ENCODE measurements at places on chromosomes 3 and 15. TPM values are rescaled to one million over a fixed set of nuclear protein-coding genes. Genes with fewer than 3 reads are reported as not detected.

- ATAC-seq, result no peak
Observed at GRCh38 chr15:98812716-98813446, 164.5 kb downstream of the IGF1R start.

- no peak for ATAC-seq
Observed at GRCh38 chr15:61115241-61115640, 113.9 kb downstream of the RORA start.

DNA sequence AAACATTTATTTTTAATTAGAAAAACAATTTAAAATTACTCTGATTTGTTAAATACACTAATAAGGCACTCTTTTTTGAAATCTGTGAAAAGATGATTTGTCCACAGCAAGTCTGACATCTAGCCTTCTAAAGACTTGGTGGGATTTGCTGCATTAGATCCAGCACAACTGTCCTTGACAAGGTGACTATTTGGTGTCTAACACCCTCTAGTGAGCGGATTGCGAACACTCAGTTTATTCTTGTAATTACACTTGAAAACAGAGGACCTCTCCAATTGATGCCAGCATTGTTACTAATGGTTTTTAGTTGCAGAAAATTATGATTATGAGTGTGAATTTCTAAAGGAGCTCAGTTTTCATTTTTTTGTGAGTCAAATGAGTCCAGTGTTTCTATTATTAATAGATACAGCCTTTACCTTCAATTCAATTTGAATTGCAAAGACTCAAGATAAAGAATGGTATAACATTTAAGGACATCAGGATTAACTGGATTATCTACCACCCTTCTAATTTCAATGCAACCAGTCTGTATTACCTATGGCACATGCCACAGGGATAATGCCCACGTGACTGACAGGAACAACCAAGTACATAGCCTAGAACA, 29.7 kb upstream of the STRIT1 start:
- ATAC-seq, result peak; percentile 61

- ATAC-seq, result no peak
Observed at GRCh38 chr15:73986055-73986775, 5.9 kb downstream of the STOML1 start.

DNA sequence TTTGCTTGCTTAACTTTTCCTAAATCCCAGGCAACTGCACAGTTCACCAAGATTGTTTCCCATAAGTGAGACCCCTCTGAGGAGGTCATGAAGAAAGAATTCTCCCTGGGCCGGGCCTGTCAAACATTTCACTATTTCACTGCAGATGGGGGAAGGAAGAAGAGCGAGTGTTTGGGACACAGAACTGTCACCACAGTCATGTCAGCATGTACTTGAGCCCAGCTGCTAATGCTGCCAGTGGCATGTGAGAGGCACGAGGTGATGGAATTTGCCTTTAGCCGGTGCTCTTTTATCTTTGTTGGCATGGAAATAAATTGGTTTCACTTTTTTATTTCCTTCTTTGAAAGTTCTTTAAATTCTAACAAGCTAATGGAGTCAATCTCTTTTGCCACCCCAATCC, 277.9 kb upstream of the GADL1 start:
- ATAC-seq, result no peak

DNA sequence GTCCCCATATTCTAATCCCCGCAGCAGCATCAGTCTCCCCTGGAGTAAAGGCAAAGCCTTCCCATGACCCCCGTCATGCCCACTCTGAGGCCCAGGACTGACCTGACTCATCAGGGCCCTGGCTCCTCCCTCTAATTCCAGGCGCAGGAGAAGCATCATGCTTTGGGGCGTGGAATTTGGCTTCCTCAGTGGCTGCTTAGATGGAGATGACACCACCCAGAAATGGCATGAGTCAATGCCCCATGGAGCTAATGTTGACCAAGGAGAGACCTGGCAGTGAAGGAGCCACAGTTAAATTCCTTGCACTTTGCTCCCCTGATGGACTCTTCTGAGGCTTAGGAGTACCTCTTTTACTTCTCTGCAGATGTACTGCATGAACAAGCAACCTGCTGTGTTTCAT, 204.2 kb upstream of the PROK2 start:
- peak; percentile 28 for ATAC-seq

GRCh38 chr15:20346082-20346805, 195.4 kb downstream of the GOLGA6L6 start:
- no peak for ATAC-seq

DNA sequence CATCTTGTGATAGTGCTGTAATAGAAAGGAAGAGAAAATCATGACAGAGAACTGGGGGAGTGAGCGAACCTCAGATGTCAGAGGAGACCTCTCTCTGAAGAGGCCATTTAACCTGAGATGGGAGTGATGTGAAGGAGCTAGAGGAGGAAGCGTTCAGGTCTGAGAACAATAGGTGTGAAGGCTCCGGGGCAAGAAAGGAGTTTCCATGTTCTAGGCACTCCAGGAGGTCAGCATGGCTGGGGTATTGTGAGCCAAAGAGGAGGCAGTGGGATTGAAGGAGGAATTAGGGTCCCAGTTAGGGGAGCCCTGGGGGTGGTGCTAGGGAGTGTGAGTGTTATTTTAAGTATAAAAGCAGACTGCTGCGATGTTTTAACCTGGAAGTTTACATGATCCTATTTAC, 8.8 kb upstream of the FILIP1L start:
- ATAC-seq, result no peak

DNA sequence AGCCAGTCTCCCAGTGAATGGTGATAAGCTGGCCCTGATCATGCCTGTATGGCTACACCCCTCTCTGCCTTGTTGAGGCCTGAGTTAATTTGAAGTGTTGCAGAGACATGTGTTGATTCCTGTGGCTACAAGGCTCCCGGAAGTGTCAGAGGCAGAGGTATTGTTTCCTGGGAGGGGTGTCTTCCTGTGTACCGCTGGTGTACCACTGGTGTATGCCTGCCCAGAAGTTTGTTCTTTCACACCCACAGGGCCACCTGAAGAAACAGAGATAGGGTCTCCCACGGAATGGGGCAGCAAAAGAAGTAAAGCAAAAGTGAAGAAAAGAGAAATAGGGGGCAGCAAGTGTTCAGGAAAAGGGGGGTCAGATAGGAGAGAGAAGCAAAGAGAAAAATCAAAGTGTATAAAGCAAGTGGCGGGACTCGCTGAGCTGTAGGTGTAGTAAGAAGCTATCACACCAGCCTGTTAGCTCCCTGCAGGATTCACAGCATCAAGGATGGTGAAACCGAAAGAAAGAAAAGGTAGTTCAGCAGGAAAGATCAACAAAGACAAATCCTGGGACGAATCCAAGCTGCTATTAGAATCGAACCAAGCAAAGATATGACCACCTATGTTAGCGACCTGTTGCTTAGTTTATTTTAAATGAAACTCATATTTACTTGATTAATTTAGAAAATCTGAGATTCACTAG, 36.6 kb upstream of the CD47 start:
- ATAC-seq, result peak; percentile 78

DNA sequence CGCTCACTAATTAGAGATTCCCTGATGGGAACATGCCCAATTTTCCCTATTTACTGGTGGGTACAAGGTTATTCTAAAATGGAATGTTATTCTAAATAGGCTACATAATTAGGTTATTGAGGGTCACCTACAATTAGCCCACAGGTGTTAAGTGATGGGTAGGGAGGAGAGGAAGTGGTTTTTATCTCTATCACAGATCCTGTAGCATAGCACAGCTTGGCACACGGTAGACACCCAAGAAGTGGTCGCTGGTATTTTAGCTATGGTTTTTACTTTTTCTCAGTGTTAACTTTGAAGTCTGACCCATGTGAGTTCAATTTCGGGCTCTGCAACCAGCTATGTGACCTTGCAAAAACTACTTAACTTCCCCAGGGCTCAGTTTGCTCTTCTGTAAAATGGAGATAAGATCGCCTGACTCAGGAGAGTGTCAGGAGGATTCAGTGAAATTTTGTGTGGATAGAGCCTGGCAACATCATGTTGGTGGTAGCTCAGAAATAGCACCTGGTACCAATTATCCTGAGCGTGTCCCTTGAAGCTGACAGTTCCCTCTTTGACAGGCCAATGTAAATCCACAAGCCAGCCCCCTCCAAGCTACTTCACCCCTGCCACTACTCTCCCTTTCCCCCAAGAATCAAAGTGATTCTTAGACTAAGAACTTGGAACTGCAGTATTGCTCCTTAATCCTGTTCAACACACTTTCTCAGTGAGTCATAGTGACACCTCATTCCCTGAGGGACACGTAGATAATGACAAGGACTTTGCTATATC, 8.7 kb upstream of the LMCD1 start:
- ATAC-seq, result peak; percentile 69

DNA sequence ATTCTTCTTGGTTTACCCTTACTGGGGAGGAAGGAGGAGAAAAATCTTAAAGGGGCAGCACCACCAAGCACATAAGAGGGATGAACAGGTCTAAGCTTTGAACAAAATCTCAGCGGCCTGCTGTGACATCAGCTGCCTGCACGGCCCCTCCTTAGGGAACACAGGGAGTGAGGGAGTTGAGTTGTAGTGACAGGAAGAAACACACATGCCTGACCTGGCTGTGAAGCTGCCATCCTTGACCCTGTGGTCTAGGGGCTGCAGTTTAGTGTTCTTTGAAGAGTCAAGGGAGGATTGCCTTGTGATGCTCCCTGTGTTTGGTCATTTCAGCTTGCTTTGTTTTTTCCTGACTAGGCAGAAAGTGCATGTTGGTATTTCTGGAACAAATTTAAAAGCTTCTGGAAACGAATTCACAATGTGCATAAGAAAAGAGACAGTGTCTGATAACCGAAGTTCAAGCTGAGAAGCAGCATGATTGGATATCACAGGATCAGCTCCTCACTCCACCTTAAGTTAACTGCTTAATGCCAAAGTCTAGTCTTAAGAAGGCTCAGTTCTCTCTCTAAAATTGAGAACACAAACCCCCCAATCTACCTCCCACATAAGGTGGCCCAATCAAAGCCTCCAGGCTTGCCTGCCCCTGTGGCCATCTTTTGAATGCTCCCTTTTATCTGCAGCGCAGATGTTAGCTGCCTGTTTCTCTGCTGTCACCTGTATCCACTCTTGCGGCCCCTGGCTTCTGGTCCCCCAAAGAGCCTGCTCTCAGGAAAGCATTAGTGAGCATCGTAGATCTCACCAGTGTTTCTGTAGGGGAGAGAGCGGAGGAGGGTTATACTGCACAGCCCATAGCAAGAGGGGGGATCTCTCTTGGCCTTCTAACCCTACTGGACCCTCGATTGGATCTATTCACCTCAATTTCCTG, 82.2 kb downstream of the SCN11A start:
- ATAC-seq, result no peak

- no peak for ATAC-seq
Observed at GRCh38 chr3:72977060-72977808, 19.4 kb upstream of the PPP4R2 start.

- no peak for ATAC-seq
Observed at GRCh38 chr3:55288657-55289056, 198.4 kb downstream of the WNT5A start.

DNA sequence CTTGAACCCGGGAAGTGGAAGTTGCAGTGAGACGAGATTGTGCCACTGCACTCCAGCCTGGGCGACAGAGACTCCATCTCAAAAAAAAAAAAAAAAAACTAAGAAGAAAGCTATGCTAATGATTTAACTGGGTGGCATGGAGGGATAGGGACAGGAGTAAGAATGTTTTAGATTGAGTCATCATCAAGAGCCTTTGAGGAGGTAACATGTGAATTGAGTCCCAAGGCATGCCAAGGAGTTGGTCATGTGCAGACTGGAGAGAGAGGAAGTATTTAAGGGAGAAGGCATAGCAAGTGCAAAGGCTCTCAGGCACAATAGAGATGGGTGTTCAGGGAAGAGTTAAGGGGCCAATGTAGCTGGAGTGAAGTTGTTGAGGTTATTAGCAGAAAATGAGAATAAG, 9.1 kb downstream of the BNC1 start:
- ATAC-seq, result peak; percentile 61

DNA sequence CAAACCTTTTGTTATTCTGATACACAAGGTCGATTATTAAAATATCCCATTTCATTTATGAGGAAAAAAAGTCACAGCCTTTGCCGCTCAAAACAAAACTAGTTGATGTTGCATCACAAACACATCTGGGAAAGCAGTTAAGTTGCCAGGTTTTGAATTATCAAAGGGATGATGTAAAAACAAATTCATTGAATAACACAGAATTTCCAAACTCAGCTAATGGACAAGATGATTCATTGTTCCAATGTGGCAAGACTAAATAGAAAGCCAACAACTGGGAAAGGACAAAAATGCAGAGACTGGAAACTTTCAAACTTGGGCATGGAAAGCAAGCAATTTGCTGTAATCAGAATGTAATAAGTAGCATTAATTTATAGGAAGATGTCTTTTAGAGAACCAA, 610.0 kb upstream of the ZNF385D start:
- ATAC-seq, result no peak

DNA sequence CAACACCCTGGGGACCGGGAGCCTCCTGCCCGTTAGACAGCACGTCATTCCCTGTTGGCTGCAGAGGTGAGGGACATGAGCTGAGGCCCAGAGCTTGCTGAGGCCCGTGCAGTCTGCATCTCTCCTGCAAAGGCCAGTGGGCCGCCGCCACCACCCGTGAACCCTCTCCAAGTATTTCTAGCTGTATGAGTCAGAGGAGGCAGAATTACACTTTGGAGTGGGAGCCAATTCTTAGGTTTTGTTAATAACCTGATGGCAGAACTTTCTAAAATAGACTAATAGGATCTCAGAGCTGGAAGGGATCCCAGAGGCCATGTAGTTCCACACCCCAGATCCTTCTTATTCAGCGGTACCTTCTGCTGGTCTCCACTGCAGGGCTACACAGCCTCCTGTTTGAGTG, 335.2 kb upstream of the CTDSPL start:
- peak; percentile 42 for ATAC-seq

GRCh38 chr3:126170073-126170777, 10.2 kb downstream of the ALDH1L1 start:
- ATAC-seq, result no peak

DNA sequence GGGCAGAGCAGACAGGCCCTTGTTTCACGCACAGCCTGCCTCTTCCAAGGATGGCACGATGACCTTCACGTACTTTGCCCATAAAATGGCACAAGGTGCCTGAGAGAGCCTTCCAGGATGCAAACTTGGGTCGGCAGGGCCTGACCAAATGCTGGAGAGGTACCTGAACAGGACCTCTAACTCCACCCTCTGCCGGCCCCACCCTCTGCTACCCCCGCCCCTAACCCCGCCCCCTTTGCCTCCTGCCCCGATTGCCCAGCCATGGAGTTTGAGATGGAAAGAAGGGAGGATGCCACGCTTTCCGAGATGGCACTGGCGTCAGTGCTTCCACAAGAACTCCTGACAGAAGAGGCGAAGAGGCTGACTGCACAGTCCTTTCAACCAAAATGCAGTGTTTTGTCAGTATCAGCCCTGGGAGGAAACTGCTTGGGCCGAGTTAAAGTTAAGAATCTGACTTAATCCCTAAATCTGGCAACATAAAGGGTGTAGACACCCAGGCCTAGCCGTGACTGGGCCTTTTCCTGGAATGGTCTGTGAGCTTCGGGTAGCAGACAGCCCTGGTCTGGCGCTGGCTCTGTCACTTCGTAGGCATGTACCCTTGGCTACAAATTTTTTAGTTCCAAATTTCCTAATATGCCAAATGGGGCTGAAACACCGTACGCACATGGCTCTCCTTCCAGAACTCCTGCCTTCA, 230.3 kb upstream of the RGMA start:
- ATAC-seq, result no peak

- ATAC-seq, result no peak
Observed at GRCh38 chr3:82000773-82001172, 239.3 kb upstream of the GBE1 start.

PODXL2 gene
- total RNA-seq, result 2.7 TPM

C2CD4B gene
- total RNA-seq, result 0.24 TPM

PLA1A gene
- 0.92 TPM for total RNA-seq

GP5 gene
- total RNA-seq, result 0.08 TPM

KLF15 gene
- total RNA-seq, result 0.60 TPM

TPM1 gene
- total RNA-seq, result 28.3 TPM

C3orf70 gene
- total RNA-seq, result 0.64 TPM

TYRO3 gene
- total RNA-seq, result 13.4 TPM

SERINC4 gene
- 0.36 TPM for total RNA-seq

SAMMSON gene
- not detected for total RNA-seq

LRTM1 gene
- total RNA-seq, result not detected

VWA5B2 gene
- not detected for total RNA-seq

Data from esophagus mucosa (tissue), 1 donor.